ENCODE measurements at places on chromosomes 7 and 10.

- DNase-seq = no peak
Observed at GRCh38 chr7:49937608-49938007, 155.4 kb downstream of the ZPBP start.

- DNase-seq = no peak
Observed at GRCh38 chr10:86305521-86305920, 61.1 kb downstream of the GRID1 start.

DNA sequence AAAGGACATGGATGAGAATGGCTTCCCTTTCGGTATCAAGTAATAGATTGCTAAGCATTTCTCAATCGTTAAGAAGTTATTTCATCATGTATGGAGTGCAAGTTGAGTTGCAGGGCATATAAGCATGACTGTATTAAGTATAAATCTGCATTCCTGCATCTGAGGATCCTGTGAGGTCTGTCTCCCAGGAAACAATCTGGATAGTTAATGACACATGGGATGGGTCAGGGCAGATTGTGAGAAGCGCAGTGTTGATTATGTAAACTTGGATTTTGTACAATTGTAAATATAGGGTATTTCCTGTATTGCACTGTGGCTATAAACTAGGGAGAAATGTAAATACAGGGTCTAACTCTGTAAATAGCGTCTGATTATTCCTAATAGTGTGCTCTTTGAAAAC is 102.6 kb downstream of the PLXDC2 start:
- DNase-seq = no peak

GRCh38 chr7:50660040-50660829 is 95.0 kb upstream of the DDC start:
- DNase-seq = no peak

- DNase-seq = no peak
Observed at GRCh38 chr10:53315709-53316108, 543.1 kb upstream of the MBL2 start.

GRCh38 chr10:11192304-11193000 is 174.8 kb downstream of the CELF2 start:
- DNase-seq = no peak

GRCh38 chr7:101075646-101076045 is 9.6 kb upstream of the TRIM56 start:
- DNase-seq = no peak

GRCh38 chr7:140367528-140367927 is 30.8 kb downstream of the SLC37A3 start:
- no peak for DNase-seq

- no peak for DNase-seq
Observed at GRCh38 chr10:13528123-13528874, 515 bp downstream of the BEND7 start.
